Activated CD4-positive, alpha-beta memory T cell treated with anti-CD3 and anti-CD28 coated beads for 36 hours (primary cell): ENCODE measurements at places on chromosomes 12 and 14. TPM values are rescaled to one million over a fixed set of nuclear protein-coding genes. Genes with fewer than 3 reads are reported as not detected.

The MMP19 gene
- 0.31 TPM for total RNA-seq

GRCh38 chr14:81584495-81584894, 50.8 kb upstream of the SEL1L start:
- DNase-seq, result no peak

The NFATC4 gene
- not detected for total RNA-seq

The WDHD1 gene
- 63.2 TPM for total RNA-seq

DNA sequence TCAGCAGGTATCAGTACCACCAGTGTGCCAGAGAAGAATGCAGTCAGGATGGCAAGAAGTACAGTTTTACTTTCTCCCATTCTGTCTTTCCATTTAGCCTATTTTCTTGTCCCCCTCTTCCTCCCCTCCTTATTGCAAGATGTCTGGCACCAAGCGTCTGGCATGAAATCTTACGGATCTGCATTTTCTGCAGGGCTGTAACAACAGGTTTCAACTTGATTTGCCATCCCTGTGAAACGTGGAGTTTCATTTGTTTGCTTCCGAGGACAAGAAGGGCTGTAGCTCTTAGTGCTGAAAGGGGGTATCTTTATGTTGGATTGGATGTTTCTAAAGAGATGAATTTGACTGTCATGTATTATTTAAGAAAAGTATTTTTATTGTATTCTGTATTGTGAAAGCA, 1110.6 kb downstream of the BCL11B start:
- no peak for DNase-seq

DNA sequence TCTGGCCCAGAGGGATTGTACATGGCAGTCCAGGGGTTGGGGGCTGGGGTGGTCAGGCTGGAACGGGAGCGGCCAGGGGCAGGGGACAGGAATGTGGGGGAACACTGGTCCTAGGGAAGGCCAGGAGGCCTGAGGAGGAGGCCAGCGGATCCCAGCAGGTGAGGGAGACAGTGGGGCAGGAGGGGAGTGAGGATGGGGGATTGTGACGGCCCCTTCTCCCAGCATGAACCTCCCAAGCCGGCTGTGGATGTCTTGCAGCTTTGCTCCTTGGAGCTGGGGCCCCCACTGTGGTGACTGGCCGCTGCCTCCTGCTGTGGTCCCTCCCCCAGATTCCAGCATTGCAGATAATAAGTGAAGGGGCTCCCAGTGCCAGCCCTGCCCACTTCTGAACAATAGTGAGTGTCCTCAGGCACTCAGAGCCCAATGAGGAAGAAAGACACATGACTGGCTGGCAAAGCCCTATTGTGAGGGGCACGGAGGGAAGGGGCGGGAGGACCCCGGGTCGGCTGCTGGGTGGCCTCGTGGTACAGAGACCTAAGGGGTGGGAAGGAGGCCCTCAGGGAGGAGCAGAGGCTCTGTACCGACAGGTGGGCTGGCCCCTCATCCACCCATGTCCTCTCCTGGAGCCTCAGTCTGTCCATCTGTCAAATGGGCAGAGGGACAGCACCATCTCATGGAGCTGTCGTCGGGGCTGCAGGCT, 215.0 kb downstream of the KIF26A start:
- no peak for DNase-seq

GRCh38 chr12:32100888-32101287, 5.8 kb upstream of the BICD1 start:
- DNase-seq, result no peak

DNA sequence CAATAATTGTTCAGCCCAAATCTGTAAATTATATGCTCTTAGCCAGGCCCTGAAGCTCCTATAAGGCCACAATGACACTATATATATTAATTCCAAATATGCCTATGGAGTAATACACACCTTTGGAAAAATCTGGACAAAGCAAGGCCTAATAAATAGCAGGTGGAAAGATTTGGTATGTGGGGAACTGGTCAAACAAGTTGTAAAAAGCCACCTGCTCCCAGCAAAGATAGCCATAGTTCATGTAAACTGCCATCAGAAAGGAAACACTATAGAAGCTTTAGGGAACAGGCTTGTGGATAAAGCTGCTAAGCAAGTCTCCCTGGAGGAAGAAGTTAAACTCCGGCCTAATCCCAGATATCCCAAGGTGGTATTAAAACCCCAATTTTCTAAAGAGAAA, 29.7 kb downstream of the PRMT8 start:
- no peak for DNase-seq

- DNase-seq, result no peak
Measured at GRCh38 chr14:42535397-42535796, 928.7 kb downstream of the LRFN5 start.

GRCh38 chr14:29232711-29233110, 466.1 kb downstream of the FOXG1 start:
- DNase-seq, result no peak

DNA sequence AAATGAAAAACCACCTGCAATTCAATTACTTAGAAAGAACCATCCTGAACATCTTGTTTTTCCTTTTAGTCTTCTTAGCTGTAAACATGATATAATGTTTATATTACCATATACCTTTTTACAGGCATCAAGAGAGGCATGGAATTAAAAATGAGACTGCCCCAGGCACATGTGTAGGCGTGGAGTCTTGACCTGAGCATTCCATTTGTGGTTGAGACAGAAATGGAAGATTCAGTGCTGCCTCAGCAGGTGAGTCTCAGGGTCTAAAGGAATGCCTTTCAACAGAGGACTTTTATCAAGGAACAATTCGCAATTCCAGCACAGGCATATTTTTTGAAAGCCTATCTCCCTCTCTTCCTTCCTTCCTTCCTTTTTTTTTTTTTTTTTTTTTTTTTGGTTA, 8.0 kb upstream of the NANOGNB start:
- no peak for DNase-seq
